Epithelial cell of alveolus of lung (primary cell): ENCODE measurements at places on chromosomes 2 and 18. TPM values are rescaled to one million over a fixed set of nuclear protein-coding genes. Genes with fewer than 3 reads are reported as not detected.

The STARD6 gene
- not detected in 2 replicates for total RNA-seq

The SULT6B1 gene
- not detected in 2 replicates for total RNA-seq

The BUB1 gene
- 11.1 and 31.0 TPM in 2 replicates for total RNA-seq

The DNAJB2 gene
- total RNA-seq, result 12.0 and 32.1 TPM in 2 replicates

The KCNE4 gene
- total RNA-seq, result 5.0 and 13.6 TPM in 2 replicates

The HOXD11 gene
- total RNA-seq, result not detected in 2 replicates

The CYRIA gene
- 1.9 and 3.1 TPM in 2 replicates for total RNA-seq

The RAD51AP2 gene
- under 0.01 TPM in 1 of 2 replicates, not detected in the other for total RNA-seq

The STPG4 gene
- 1.0 TPM in 1 of 2 replicates, not detected in the other for total RNA-seq

The TFCP2L1 gene
- 0.13 and 0.16 TPM in 2 replicates for total RNA-seq

The MROH2A gene
- not detected in 2 replicates for total RNA-seq

The UNC80 gene
- under 0.01 TPM in 1 of 2 replicates, not detected in the other for total RNA-seq

The CCDC68 gene
- total RNA-seq, result 20.2 and 36.8 TPM in 2 replicates

The TMEM247 gene
- total RNA-seq, result not detected in 2 replicates

The CCDC85A gene
- total RNA-seq, result 0.78 TPM in 1 of 2 replicates, not detected in the other

The B3GNT7 gene
- total RNA-seq, result 0.80 and 1.3 TPM in 2 replicates

The MSTN gene
- not detected in 2 replicates for total RNA-seq

The TANK gene
- total RNA-seq, result 44.7 and 70.5 TPM in 2 replicates

The SEMA4C gene
- total RNA-seq, result 26.6 and 49.0 TPM in 2 replicates

The MC2R gene
- total RNA-seq, result not detected in 2 replicates

The NEU2 gene
- not detected in 2 replicates for total RNA-seq
